Aorta (tissue), 5 donors: ENCODE measurements at places on chromosomes 6 and 20. TPM values are rescaled to one million over a fixed set of nuclear protein-coding genes. Genes with fewer than 3 reads are reported as not detected.

- H3K36me3 ChIP-seq, result no peaks in the 10 kb centered on the region
- H3K4me1 ChIP-seq, result no peaks in the 10 kb centered on the region
- no peak overlapping the region for H3K4me3 ChIP-seq
- H3K27ac ChIP-seq, result no peak overlapping the region
These were observed 298.8 kb upstream of the FERMT1 start for GRCh38 chr20:6421321-6422248.

Gene CLPSL2
- not detected for total RNA-seq

GRCh38 chr6:317448-318144, 25.3 kb downstream of the DUSP22 start:
- no peaks in the 10 kb centered on the region for H3K4me1 ChIP-seq
- H3K27me3 ChIP-seq, result no peaks in the 10 kb centered on the region
- H3K36me3 ChIP-seq, result no peaks in the 10 kb centered on the region

DNA sequence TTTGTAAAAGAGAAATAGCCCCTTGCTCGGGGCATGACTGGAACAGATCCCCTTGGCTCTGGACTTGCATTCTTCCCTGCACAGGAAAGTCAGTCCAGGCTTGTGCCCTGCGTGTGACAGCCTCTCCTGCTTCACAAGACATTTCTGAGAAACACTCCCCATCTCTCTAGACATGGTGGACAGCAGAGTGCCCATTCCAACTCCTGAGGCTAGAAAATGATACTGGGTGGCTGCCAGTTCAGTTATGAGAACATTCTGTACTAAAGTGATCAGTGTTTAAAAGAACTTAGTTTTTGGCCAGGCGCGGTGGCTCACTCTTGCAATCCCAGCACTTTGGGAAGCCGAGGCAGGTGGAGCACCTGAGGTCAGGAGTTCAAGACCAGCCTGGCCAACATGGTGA, 41.3 kb downstream of the TGM3 start:
- H3K4me3 ChIP-seq, result no peak overlapping the region
- H3K4me1 ChIP-seq, result no peaks in the 10 kb centered on the region
- no peaks in the 10 kb centered on the region for H3K27me3 ChIP-seq
- no peak overlapping the region for H3K27ac ChIP-seq

- no peaks in the 10 kb centered on the region for H3K36me3 ChIP-seq
- H3K27me3 ChIP-seq, result no peaks in the 10 kb centered on the region
- H3K4me1 ChIP-seq, result no peaks in the 10 kb centered on the region
- no peak for DNase-seq
These were observed 10.0 kb upstream of the HLA-DQA1 start for GRCh38 chr6:32627249-32627648.

GRCh38 chr6:142384519-142385254, 82.9 kb downstream of the ADGRG6 start:
- H3K4me3 ChIP-seq, result no peak overlapping the region
- H3K36me3 ChIP-seq, result no peaks in the 10 kb centered on the region
- DNase-seq, result no peak

DNA sequence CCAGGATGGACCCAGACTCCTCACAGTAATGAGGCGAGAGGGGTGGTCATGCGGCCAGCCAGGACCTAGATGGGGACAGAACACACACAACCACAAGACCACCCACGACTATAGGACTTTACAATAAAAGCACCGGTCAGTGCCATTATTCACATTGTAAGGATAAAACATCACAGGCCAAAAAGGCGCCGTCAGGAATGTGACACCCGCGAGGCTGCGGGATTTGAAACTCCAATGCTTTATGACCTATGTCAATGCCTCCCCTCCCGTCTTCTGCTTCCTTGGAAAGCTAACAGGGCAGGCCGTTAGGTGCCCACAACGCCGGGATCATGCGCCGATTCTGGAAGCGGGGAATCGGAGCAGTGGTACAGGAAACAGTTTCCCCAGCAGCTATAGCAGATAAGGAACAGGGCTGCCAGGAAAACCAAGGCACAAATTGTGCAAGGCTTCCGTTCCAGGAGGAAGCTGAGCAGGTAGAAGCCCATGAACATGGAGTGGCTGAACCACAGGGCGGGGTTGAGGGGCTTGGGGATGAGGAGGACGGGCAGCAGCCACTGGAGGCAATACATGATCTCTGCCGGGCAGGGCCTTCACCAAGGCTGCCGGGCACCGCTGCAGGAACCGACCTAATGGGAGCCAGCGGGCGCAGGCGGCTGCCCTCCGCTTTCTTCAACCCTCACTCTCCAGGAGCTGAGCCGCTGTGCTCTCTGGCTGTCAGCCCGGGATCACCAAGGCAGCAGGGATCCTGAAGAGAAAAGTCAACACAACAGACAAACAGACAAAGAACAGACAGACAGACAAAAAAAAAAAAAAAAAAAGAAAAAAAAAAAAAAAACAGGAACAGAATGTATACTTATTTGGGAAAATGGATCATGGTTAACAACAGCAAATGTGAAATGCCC, 2.2 kb upstream of the NNAT start:
- no peaks in the 10 kb centered on the region for H3K27me3 ChIP-seq
- peaks cover 2% of the 10 kb centered on the region for H3K36me3 ChIP-seq
- H3K4me3 ChIP-seq, result no peak overlapping the region
- no peaks in the 10 kb centered on the region for H3K4me1 ChIP-seq
- no peak for DNase-seq
- no peak overlapping the region for H3K27ac ChIP-seq

DNA sequence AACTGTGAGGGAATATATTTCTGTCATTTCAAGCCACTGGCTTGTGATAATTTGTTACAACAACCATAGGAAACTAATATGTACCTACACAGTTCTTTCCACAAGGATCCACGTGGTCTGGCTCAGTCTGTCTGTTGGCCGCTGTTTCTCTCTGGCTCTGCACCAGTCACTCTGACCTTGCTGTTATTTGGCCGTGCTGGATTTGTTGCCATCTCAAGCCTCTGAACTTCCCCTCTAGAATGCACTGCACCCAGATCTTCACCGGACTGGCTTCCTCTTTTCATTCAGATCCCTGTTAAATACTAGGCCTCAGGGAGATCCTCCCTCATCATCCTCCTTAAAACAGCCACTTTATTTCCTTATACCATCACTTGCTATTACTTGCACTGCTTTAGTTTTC, 446.8 kb downstream of the TFAP2B start:
- H3K27me3 ChIP-seq, result no peaks in the 10 kb centered on the region
- no peak overlapping the region for H3K27ac ChIP-seq
- no peak overlapping the region for H3K4me3 ChIP-seq
- H3K36me3 ChIP-seq, result no peaks in the 10 kb centered on the region
- DNase-seq, result peak; percentile 61

DNA sequence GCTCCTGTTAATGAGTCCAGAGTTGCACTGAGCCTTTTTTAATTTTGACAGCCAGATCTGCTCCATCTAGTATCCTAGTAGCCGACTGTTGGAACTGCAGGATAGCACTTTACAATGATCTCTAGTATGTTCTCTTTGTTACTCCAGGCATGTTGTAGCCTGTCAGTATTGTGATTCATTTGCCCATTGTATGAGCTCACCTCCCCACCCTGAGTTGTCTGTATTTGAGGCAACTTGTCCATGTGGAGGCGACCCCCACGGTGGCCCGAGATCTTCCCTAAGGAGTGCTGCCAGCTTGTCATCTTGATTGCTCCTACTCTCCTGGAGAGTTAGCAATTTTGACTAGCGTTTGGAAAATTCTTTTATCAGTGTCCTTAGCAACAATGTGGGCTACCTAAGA, 67.2 kb downstream of the DHX35 start:
- H3K27me3 ChIP-seq, result no peaks in the 10 kb centered on the region
- no peaks in the 10 kb centered on the region for H3K4me1 ChIP-seq
- peaks cover 16% of the 10 kb centered on the region for H3K36me3 ChIP-seq
- H3K27ac ChIP-seq, result no peak overlapping the region
- DNase-seq, result no peak

- no peak overlapping the region for H3K27ac ChIP-seq
- H3K27me3 ChIP-seq, result no peaks in the 10 kb centered on the region
- no peaks in the 10 kb centered on the region for H3K4me1 ChIP-seq
- H3K4me3 ChIP-seq, result no peak overlapping the region
- no peak for DNase-seq
These were observed 483.3 kb downstream of the TFAP2B start for GRCh38 chr6:51301962-51302361.

DNA sequence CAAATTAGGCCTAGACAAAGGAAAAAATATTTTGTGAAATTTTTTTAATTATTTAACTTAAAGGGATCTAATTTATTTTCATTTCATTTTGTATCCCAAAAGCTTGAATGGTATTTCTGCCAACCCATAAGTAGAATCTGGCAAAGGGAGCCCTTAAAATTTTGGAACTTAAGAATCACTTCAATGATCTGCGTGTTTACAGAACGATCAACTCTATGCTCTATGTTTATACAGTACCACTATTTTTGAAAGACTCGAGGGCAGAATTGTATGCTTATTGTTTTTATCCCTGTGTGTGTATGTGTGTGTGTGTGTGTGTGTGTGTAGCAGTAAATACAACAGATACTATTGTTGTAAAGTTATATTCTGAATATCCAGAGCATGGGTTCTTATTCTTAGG, 39.2 kb downstream of the METTL24 start:
- no peak overlapping the region for H3K27ac ChIP-seq
- H3K4me1 ChIP-seq, result no peaks in the 10 kb centered on the region
- DNase-seq, result no peak
- H3K27me3 ChIP-seq, result no peaks in the 10 kb centered on the region
- H3K4me3 ChIP-seq, result no peak overlapping the region

GRCh38 chr20:19252451-19253120, 40.1 kb downstream of the SLC24A3 start:
- no peak for DNase-seq
- no peaks in the 10 kb centered on the region for H3K4me1 ChIP-seq
- no peak overlapping the region for H3K4me3 ChIP-seq
- no peak overlapping the region for H3K27ac ChIP-seq
- H3K36me3 ChIP-seq, result no peaks in the 10 kb centered on the region
- no peaks in the 10 kb centered on the region for H3K27me3 ChIP-seq

DNA sequence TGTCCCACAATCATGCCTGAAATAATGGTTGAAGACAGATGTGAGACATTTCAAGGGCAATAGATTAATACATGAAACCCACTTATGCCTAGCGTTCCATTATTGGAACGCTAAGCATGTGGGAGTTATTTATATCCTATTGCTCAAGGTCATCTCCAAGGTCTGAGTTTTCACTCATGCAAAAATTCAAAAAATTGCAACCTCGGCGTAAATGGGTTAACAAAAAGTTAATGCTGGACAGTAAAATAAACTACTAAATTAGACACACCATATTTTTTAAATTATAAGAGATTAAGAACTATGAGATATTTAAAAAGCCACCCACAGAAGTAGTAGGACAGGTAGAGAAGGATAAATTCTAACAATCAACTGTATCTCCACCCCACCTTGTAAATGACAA, 98.4 kb downstream of the ESR1 start:
- no peaks in the 10 kb centered on the region for H3K27me3 ChIP-seq
- no peaks in the 10 kb centered on the region for H3K4me1 ChIP-seq
- no peak for DNase-seq
- H3K4me3 ChIP-seq, result no peak overlapping the region
- no peak overlapping the region for H3K27ac ChIP-seq
- no peaks in the 10 kb centered on the region for H3K36me3 ChIP-seq

DNA sequence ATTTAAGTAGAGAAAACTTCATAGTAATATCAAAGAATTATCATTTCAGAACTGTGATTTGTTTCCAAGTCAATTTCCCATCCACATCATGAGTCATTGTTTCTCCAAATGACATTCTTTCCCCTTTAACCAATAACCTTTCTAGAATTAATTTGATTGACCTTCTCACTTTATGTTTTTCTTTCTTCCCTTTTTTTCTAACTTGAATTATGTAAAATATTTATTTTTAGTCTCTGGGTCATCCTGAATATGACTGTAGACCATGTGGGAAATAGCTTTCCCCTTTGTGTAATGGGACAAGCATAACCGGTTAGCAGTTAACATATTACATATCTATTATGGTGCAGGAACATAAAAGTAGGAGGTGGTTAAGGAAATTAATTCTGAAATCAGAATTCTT, 291.1 kb downstream of the GJA1 start:
- no peak for DNase-seq
- no peaks in the 10 kb centered on the region for H3K4me1 ChIP-seq
- no peak overlapping the region for H3K27ac ChIP-seq
- no peaks in the 10 kb centered on the region for H3K27me3 ChIP-seq
- H3K36me3 ChIP-seq, result no peaks in the 10 kb centered on the region
- H3K4me3 ChIP-seq, result no peak overlapping the region

GRCh38 chr6:113809826-113810225, 47.3 kb upstream of the MARCKS start:
- DNase-seq, result no peak
- no peak overlapping the region for H3K4me3 ChIP-seq
- H3K27ac ChIP-seq, result no peak overlapping the region
- no peaks in the 10 kb centered on the region for H3K27me3 ChIP-seq
- no peaks in the 10 kb centered on the region for H3K4me1 ChIP-seq

DNA sequence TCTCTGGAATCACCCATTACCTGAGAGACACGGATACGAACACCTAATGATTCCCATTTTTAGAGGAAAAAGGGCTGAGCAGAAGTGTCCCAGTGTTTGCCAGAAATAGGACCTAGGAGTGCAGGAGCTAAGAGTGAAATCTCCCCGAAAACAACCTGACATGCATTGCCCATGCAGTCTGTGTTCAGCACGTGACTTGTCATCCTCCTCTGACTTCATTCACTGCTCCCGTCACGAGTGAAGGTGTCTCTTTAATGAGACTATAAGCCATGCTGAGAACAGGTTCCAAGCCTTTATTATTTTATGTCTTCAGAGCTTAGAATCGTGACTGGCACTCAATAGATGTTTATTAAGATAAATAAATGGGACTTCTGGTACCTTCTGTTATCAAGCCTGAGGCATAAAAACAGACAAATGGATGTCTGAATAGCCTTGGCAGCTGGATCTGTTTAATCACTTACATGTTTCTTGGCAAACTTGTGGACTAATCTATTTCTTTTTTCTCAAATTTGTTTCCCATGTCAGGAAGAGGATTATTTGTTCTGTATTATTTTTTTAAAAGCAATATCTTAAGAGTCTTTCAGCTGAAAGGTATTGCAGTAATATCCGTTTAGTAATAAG, 3.7 kb upstream of the MLIP start:
- H3K36me3 ChIP-seq, result no peaks in the 10 kb centered on the region
- H3K27ac ChIP-seq, result no peak overlapping the region
- no peak for DNase-seq
- H3K27me3 ChIP-seq, result no peaks in the 10 kb centered on the region
- H3K4me3 ChIP-seq, result no peak overlapping the region

DNA sequence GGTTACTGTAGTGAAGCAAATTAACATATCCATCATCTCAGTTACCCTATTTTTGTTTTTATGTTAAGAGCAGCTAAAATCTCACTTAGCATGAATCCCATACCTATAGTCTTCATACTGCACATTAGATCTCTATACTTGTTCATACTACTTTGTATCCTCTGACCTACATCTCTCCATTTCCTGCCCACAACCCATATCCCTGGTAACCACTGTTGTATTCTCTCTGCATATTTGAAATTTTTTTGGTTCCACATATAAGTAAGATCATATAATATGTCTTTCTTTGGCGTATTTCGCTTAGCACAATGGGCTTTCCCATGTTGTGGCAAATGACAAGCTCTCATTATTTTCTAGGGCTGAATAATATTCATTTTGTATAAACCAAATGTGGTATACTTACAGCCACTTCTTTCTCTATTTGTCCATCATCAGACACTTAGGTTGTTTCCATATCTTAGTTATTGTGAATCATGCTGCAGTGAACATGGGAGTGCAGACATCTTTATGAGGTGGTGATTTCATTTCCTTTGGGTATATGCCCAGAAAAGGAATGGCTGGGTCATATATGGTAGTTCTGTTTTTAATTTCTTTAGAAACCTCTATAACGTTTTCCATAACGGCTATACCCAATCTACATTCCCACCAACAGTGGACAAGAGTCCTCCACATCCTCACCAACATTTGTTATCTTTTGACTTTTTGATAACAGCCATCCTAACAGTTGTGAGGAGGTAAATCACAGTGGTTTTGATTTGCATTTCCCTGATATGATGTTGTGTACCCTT, 39.8 kb downstream of the BACH2 start:
- no peak overlapping the region for H3K4me3 ChIP-seq
- H3K27ac ChIP-seq, result no peak overlapping the region
- no peaks in the 10 kb centered on the region for H3K4me1 ChIP-seq
